ENCODE measurements at places on chromosomes 4 and X.
A peak's percentile ranks its signal among the peaks of the same experiment; 100 is the strongest.

GRCh38 chrX:119121341-119121740 is 6.3 kb downstream of the KIAA1210 start:
- H3K27ac ChIP-seq, result no peak overlapping the region
- no peaks in the 10 kb centered on the region for H3K4me1 ChIP-seq
- H3K27me3 ChIP-seq, result no peaks in the 10 kb centered on the region
- DNase-seq, result no peak

DNA sequence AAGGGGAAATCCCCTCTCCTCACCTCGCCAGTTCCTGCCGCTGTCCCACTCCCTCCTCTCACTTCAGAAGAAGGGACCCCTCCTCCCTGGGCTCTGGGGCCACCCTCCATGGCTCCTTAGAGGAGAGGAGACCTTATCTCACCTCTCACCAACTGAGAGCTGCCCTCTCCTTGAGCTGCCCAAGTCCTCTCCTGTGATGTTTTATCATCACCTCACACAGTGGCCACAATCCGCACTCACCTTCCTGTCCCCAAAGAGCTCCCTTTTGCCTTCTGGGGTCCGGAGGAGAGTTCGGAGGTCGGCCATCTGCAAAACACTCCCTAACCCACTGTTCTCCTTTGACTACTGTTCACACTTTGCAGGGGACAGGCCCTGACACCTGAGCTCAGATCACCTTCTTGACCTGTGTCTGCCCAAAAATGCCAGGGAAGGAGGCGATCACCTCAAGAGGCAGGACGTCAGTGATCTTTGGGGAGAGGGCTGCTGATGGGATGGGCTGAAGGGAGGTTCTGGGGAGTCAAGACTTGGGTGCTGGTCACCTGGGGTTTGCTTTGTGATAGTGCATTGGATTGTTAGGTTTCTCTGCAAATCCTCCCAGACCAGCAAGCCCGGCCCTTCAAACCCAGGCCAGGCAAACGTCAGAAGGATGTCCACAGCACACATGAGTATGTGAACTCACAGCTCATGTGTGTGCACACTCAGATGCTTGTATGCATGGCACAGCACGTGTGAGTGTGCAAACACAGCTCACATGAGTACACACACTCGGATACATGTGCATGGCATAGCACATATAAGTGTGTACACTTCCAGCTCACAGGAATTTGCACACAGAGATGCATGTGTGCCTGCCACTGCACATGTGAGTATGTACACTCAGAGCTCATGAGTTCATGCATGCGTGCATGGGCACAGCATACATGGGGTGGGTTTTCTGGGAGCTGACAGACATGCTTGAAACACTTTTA is 41.8 kb downstream of the HTRA3 start:
- H3K4me1 ChIP-seq, result peaks cover 25% of the 10 kb centered on the region
- no peaks in the 10 kb centered on the region for H3K36me3 ChIP-seq
- DNase-seq, result peak; percentile 58
- no peak overlapping the region for H3K27ac ChIP-seq
- no peak overlapping the region for H3K4me3 ChIP-seq

- H3K4me3 ChIP-seq, result no peak overlapping the region
- no peaks in the 10 kb centered on the region for H3K27me3 ChIP-seq
- H3K4me1 ChIP-seq, result peaks cover 6% of the 10 kb centered on the region
- no peak overlapping the region for H3K27ac ChIP-seq
Measured at GRCh38 chrX:39816871-39817731, 280.7 kb downstream of the BCOR start.

- H3K27me3 ChIP-seq, result no peaks in the 10 kb centered on the region
- no peak overlapping the region for H3K27ac ChIP-seq
- H3K4me1 ChIP-seq, result no peaks in the 10 kb centered on the region
- H3K4me3 ChIP-seq, result no peak overlapping the region
Measured at GRCh38 chrX:5774446-5774845, 454.2 kb downstream of the NLGN4X start.
